ENCODE measurements at places on chromosomes 16 and 17.

DNA sequence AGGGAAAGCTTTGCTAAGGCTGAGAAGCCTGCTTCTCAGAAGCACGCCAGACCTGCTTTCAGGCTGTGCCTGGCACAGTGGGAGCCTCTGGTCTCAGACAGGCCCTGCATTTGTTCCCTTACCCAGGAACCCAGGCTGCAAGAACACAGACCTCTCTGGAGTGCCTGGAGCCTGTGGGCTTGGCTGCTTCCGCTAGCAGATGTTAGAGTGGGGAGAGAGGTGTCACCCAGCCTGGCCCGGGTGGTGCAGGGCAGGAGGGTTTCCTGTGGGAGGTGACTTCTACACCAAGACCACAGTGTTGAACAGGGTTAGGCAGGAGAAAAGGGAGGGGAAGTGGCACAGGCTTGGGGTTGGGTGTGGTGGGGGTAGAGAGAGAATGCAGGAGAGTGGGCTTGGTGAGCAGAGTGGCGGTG lies 35.8 kb upstream of the ADGRG1 start:
- DNase-seq, result peak; percentile 42

DNA sequence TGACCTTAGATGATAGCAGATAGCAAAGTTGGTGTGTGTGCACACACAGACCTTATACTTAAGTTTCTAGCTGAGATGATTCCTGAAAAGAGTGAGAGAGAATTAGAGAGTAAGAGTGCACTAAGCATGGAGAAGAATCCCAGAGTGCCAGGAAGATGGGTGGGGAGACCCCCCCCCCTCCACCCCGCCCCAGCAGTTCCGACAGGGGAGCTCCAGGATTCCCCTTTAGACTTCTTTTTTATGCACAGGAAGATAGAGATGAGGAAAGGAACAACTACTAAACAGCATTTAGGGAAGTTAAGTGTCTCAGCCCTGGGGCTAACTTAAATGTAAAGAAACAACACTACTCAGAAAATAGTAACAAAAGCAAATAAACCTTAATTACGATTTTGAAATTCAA lies 878.0 kb upstream of the GOT2 start:
- no peak for DNase-seq

- no peak for DNase-seq
Measured at GRCh38 chr17:61351745-61352407, 47.8 kb upstream of the TBX2 start.

- no peak for DNase-seq
Measured at GRCh38 chr16:14564861-14565687, 65.0 kb downstream of the PARN start.

DNA sequence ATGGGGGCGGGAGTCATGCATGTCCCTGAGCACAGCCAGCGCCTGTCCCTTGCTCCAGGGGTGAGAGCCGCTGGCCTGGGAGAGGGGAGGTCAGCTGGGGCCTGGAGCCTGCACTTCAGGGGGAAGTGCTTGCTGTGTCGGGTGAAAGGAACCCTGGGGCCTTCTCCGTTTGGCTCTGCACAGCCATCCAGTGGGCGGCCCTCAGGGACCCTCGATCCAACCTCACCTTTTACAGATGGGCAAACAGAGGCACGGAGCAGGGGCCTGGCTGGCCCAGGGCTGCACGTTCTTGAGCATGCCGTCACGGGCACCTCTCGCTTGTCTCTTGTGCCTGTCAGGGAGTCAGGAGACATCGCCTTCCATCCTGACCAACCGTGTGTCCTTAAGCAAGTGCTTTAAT lies 1.8 kb downstream of the SNX20 start:
- DNase-seq, result no peak

DNA sequence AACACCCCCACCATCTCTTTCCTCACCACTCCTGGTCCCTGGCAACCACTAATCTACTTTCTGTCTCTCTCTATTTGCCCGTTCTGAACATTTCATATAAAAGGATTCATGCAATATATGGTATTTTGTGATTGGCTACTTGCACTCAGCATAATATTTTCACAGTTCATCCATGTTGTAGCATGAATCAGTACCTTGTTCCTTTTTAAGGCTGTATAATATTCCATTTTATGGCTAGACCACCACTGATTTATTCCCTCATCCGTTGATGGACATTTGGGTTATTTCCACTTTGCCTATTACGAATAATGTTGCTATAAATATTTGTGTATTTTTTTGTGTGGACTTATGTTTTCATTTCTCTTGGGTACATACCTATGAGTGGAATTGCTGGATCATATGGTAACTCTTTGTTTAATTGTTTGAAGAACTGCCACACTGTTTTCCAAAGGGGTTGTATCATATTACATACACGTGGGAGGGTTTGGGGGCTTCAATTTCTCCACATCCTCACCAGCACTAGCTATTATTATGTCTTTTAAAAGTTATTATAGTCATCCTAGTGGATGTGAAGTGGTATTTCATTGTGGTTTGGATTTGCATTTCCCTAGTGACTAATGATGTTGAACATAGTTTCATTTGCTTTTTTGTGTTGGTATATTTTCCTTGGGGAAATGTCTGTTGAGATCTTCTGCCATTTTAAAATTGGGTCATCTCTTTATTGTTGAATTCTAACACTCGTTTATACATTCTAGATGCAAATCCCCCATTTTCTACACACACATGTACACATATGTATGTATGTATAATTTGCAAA lies 26.3 kb downstream of the SEC14L5 start:
- DNase-seq, result no peak

- no peak for DNase-seq
Measured at GRCh38 chr17:40283662-40284061, 4.0 kb upstream of the CDC6 start.

- DNase-seq, result no peak
Measured at GRCh38 chr17:42016411-42016831, 818 bp downstream of the DNAJC7 start.

DNA sequence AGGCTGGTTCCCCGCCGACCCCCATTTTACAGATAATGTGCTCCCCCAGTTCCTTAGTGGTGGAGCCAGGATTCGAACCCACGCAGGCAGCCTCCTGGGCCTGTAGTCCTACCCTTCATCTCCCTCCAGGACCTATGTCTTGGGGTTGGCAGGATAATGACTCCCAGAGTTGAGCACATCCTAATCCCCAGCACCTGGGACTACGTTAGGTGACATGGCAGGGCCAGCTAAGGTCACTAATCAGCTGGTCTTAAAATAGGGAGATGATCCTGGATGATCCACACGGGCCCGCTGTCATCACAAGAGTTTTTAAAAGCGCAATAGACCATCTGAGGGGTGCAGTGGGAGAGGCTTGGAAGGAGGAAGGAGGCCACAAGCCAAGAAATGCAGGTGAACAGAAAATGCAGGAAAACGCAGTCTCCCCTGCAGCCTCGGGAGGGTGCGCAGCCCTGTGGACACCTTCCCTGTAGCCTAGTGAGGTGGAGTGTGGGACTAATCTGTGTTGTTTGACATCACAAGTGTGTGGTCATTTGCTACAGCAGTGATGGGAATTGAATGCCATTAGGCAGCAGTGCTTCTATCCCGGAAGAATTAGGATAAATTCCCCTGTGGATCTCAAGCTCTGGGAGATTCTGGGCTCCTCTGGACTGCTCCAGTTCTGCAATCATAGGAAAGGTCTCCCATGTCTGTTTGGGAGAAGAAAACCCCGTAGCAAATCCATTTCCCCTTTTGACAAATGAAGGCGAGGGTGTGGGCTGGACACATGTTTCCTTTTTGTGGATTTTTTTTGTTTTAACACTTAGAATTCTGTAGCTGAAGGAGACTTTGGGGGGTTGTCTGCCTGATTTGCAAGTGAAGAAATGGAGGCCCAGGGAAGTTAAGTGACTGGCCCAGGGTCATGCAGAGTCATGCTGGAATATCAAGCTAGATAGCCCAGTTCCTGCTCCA lies 297.7 kb downstream of the SEC14L1 start:
- DNase-seq, result no peak

DNA sequence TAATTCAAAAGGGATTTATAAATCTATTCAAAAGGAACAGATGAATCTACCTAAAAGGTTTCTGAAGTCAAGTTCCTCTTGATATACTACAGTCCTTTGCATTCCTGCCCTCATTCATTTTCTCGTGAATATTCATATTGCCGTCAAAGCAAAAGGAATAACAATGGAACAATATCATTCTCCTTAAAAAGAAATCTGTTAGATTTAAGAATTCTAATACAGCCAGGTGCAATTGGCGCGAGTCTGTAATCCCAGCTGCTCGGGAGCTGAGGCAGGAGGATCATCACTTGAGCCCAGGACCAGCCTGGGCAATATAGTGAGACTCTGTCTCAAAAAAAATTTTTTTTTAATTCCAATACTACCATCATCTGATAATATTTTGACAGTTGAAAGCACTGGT lies 130.3 kb downstream of the BRIP1 start:
- no peak for DNase-seq

DNA sequence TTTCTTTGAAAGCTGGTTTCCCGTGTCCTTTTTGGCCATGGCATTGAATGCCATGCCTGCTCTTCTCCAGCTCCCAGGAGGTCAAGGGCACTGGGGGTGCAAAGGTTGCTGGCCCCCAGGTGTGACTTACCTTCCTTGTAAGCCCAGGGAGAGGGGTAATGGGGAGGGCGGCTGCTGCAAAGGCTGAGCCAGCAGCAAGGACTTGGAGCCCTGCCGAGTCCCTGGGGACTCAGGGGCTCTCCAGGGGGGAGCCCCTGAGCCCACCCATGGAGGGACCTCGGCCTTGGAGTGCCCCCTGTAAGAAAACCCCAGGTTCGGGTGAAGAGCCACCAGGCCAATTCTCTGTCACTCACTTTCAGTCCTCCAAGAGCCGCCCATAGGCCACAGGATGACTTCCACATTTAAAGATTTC lies 5.9 kb upstream of the CCL22 start:
- no peak for DNase-seq

GRCh38 chr17:63120406-63120805 lies 154.4 kb downstream of the TANC2 start:
- DNase-seq, result no peak

DNA sequence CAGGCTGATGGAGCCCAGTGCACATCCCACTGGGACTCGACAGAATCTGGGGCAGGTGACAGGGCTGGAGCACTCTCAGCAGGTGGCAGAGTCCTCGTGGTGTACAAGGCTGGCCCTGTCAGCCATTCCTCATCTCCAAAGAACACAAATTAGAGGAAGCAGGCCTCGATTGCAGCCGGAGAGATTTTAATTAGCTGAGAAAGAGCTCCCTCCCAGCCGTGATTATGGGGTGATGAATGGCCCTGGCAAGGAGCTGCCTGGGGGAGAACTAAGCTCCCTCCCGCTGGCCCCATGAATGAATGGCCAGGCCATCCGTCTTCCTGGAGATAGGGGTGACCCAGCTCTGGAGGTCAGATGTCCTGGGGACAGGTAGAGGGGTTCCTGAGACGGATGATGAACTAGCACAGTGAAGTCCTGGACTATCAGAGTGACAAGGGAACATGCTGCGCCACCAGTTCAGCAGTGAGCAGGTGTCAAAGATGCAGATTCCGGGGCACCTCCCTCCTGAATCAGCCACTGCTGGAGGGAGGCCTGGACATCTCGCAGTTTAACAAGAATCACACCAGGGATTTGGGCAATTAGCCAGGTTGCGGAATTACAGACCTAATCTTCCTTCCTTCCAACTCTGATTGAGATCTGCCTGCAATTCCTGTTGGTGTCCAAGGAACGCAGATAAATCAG lies 35.5 kb downstream of the PIMREG start:
- DNase-seq, result no peak

DNA sequence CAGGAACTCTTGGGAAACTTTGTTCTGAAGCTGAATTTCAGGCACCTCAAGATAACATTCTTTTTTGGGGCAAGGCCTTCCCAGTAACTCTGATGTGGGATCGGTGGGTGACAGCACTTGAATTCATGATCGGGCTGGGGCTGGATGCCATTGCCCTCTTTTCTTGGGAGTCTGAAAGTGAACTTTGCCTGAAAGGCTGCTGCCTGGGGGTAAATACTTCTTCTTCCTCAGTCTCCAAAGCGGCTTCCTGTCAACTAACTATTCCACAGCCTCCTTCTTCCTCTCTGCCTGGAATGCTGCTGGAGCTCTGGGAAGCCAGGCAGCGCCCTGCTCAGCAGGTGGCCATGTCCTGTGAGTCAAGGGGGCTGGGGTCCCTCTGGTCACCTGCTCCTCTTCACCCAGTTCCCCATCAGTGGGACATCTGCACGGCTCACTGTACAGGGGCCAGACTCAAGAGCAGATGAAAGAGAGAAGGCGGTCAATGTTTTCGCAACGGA lies 79.5 kb downstream of the WIPI1 start:
- DNase-seq, result no peak

DNA sequence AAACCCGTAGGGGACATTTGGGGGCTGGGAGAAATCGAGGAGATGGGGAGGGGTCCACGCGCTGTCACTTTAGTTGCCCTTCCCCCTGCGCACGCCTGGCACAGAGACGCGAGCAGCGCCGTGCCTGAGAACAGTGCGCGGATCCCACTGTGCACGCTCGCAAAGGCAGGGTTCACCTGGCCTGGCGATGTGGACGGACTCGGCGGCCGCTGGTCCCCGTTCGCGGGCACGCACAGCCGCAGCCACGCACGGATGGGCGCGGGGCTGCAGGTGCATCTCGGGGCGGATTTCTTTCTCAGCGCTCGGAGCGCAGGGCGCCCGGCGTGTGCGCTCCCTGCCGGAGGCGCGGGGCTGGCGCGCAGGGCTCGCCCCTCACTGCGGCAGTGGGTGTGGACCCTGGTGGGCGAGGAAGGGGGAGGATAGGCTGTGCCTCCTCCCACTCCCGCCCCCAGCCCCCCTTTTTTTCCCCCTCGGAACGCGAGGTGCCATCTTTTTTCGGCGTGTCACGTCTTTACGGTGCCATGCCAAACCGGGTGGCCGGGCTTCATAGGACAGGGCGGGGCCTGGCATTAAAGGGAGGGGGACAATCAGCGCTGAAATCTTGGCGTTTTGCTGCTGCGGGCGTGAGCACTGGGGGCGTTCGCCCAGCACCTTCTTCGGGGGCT lies 1.1 kb downstream of the MAPT start:
- DNase-seq, result no peak

GRCh38 chr16:2472885-2473445 lies 1.9 kb downstream of the NTN3 start:
- no peak for DNase-seq

- DNase-seq, result no peak
Measured at GRCh38 chr17:21213638-21214014, 335 bp downstream of the TMEM11 start.

- no peak for DNase-seq
Measured at GRCh38 chr16:66290431-66290830, 76.1 kb upstream of the CDH5 start.

DNA sequence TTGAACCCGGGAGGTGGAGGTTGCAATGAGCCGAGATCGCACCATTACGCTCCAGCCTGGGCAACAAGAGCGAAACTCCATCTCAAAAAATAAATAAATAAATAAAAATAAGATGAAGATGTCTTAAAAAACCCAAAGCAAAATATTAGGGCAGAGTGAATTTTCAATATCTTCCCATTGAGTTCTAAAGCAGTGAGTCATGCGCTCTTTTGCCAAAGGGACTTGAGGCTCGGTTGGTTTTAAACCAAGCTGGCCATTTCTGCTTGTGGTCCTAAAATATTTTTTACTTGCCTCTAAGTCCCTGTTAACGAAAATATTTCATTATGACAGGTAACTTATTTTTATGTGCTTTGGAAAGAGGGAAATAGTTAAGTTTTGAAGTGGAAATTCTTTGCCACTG lies 4.7 kb downstream of the PAFAH1B1 start:
- DNase-seq, result no peak
